ENCODE measurements at places on chromosomes 5 and 9. TPM values are rescaled to one million over a fixed set of nuclear protein-coding genes. Genes with fewer than 3 reads are reported as not detected.

RMRP gene
- 45.5 TPM for total RNA-seq

BTNL8 gene
- total RNA-seq = not detected

ITGA2 gene
- 25.2 TPM for total RNA-seq

NR5A1 gene
- total RNA-seq = 0.05 TPM

PPP3R2 gene
- not detected for total RNA-seq

Data from A549 treated with DMSO at 1 μM for 4 hours (cell line).